ENCODE measurements at places on chromosomes 6 and 20.

DNA sequence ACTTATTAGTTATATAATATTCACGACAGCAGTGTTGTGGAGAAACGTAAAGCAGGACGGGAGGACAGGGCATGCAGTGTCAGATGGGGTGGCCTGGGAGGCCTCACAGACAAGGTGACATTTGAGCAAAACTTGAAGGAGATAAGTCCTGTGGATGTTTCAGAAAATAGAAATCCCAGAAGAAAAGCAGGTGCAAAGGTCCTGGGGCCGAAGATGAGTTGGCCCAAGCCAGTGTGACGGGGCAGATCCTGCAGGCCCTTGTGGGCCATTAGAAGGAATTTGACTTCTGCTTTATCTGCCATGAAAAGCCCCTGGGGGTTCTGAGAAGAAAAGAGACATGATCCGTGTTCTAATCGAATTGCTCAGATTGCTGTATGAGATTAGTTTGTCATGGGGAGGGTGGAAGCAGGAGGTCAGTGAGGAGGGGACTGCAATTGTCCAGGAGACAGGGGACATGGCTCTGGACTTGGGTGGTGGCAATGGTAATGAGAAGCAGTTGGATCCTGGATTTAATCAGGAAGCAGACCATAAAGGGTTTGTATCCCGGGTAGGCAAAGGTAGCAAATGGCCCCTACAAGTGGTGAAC lies 437.4 kb upstream of the SULF2 start:
- DNase-seq = no peak

DNA sequence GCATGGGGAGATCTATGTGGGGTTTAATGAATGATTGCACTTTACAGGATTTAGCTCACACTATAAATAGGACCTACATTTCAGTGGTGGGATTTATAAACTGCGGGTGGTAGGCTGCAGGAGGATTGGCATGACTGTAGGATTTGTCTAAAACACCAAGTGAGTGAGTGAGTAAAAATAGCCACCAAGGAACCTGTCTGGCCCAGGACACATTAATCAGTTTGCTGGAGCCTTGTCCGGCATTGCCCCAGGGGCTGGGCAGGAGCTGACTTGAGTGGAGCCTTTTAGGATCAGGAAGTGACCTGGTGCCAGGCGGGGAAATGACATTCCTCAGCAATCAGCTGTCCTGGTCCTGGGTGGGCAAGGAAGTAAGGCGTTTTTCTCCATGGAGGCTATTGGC lies 278.7 kb upstream of the PRND start:
- DNase-seq = no peak

- DNase-seq = no peak
These were observed 13.1 kb downstream of the FAM184A start for GRCh38 chr6:119065382-119065781.

GRCh38 chr6:133202610-133203343 lies 38.4 kb upstream of the EYA4 start:
- DNase-seq = no peak

Measured in stimulated activated CD4-positive, alpha-beta T cell treated with anti-CD3 and anti-CD28 coated beads, Interleukin-1b, Interleukin-23, amount 100 ng/mL, for 48 hours (primary cell).